Inflammatory macrophage treated with lipopolysaccharide for 1 hour (primary cell): ENCODE measurements at places on chromosomes 7 and 10.

GRCh38 chr10:84158550-84158949, 15.1 kb upstream of the GPR15LG start:
- peak; percentile 24 for DNase-seq

DNA sequence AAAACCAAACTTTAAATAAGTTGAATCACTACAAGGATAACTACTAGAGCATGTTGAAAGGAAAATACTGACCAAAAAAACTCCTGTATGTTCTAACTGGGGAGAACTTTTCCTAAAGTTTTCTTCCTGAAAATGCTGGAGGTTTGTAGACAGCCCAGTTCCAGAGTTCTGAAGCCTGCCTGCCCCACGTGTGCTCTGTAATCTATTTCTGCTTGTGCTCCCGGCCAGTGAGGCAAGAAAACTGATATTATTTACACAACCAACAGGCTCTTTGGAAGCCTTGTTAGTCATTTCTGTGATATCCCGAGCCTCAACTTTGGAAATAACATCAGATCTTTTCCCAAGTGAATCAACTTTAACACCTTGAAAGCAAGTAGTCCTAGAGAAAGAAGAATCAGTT, 46.7 kb downstream of the ZFAND4 start:
- DNase-seq: no peak

DNA sequence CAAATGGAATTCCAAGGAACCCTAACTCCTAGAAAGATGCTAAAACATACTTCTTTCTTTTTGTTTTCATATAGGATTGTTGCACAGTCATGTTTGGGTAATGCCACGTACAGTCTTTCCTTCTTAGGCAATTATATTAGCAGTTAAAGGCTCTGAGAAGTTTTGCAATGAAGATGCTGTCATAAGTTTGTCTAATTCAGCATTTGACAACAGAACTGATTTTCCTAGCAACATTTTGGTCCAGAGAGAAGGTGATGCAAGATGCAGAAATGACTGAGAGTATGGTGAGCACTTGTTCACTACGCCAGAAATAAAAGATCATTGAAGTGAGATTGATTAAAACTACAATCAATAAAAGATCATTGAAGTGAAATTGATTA, 184.0 kb upstream of the PLXNA4 start:
- peak; percentile 22 for DNase-seq

DNA sequence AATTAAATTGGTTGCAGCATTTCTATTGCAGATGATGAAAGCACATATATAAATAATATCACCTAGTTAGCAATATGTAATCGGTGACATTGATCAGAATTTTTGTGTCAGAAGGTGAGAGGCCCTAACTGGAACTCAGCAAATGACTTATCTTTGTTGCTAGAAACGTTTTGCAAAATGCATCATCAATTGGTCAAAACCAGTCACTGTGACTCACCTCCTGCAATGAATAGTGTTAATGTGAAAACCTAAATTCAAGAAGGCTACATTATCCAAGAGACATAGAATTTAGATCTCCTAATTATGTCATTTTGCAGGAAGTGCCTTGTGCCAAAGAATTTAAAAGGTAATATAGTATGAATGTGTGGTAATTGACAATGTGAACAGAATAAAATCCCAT, 9.8 kb upstream of the PNLIPRP3 start:
- no peak for DNase-seq

GRCh38 chr7:79876848-79877252, 257.8 kb upstream of the GNAI1 start:
- no peak for DNase-seq

DNA sequence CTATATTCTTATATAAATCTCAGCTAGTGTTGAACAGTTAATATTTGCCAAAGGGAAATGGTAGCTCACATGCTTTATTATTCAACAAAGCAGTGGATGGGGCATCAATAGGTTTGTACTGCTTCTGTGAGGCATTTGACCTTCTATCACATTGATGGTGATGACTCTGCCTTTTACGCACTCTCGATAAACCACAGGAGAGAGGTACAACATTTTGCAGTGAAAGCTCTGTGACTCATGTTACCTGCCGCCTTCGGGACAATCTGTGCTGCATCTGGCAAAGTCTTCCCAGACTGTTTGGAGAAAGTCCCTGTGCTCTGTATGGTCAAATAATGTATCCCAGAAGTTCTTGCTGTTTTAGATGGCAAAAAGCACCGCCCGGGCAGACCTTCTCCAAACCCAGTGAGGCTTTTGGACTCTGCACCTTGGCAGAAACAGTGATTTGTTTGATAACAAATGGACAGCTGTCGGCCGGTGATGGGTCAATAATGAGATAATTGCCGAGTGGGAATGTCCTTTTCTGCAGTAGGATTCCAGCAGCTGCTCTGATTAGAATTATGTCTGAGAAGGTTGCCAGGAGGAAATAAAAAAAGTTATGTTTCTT, 61.0 kb downstream of the PLPP4 start:
- DNase-seq: no peak

DNA sequence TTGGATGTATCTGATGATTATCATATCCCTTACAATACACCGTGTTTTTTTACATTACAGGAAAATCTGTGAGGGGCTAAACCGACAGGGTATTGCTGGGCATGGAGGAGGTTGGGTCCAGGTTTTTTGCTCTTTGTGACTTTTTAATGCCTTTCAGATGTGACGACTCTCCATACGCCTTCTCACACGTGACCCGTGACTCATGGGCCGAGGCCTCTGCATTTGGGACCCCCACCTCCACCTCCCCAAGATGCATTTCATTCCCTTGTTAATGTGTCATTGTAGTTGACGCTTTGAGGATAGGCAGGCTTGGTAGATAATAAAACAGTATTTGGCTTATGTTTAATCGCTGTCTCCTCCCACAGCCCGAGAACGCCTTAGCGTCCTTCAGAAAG, 95.3 kb downstream of the CUX1 start:
- DNase-seq: no peak

GRCh38 chr10:61758433-61758832, 95.7 kb downstream of the CABCOCO1 start:
- DNase-seq: no peak

DNA sequence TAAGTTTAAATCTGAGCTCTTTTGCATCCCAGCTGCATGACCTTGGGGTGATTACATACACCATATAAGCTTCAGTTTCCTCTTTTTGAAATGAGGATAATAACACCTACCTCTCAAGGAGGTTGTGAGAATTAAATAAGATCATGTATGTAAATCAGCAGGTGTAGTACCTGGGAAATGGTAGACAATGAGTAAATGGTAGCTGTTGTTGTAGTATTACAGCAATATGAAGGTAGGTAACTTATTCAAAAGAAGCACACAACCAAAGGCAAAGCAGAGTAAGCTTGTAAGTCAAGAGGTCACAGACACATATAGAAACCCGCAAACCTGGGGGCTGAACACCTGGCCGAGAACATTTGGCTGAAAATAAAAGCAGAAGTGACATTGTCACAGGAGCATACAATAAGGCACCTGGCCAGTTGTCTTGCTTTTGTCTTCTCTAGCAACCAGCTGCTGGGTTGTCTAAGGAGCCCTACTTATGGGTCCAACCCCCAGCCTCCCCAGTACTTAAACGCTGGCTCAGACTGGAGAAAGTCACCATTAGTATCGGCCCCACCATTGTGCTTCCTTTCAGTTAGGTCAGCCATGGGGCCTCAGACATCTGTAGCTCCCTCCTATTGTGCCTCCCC, 203.6 kb upstream of the MKLN1 start:
- DNase-seq: no peak

- DNase-seq: no peak
Measured at GRCh38 chr10:100496567-100496966, 23.1 kb downstream of the SEC31B start.

- no peak for DNase-seq
Measured at GRCh38 chr10:30241422-30242110, 107.5 kb downstream of the MTPAP start.

- DNase-seq: no peak
Measured at GRCh38 chr10:101550965-101551364, 37.1 kb downstream of the POLL start.

DNA sequence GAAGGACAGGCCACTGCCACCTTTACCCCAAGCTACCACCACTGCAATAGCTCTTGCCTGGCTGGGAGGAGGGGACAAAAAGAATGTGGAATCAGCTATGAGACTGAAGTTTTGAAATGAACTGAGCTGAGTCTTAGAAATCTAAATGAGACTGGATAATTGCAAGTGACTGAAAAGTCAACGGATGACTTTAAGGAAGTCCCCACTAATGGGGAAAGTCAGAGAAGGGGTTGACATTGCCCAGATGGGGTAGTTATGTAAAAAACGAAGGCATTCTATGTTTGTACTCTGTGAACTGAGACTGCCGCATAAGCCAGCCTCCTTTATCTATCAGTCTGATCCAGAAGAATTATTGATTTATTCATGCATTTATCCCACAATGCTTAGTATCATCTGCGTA, 67.2 kb downstream of the RBM20 start:
- DNase-seq: no peak

GRCh38 chr7:7799138-7799537, 80.7 kb upstream of the RPA3 start:
- no peak for DNase-seq

- no peak for DNase-seq
Measured at GRCh38 chr10:132184816-132185593, 1.7 kb upstream of the DPYSL4 start.

- no peak for DNase-seq
Measured at GRCh38 chr10:89744026-89744425, 42.6 kb downstream of the KIF20B start.

DNA sequence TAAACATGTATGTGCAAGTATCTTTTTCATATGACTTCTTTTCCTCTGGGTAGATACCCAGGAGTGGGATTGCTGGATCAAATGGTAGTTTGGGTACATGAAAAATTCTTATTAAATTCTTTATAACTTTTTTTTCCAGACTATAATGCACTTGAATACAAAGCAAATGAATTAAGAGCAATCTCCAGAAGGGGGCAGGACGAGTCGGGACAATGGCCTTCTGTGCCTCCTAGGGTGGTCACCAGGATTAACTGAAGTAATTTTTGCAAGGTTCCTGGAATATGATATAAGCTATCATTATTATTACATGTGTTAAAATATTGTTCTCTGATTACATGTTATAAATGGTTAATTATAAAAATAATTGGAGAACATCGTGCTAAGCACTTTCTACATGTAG, 127.2 kb downstream of the PPP1R17 start:
- DNase-seq: no peak

- no peak for DNase-seq
Measured at GRCh38 chr10:21202776-21203462, 305.8 kb upstream of the NEBL start.

DNA sequence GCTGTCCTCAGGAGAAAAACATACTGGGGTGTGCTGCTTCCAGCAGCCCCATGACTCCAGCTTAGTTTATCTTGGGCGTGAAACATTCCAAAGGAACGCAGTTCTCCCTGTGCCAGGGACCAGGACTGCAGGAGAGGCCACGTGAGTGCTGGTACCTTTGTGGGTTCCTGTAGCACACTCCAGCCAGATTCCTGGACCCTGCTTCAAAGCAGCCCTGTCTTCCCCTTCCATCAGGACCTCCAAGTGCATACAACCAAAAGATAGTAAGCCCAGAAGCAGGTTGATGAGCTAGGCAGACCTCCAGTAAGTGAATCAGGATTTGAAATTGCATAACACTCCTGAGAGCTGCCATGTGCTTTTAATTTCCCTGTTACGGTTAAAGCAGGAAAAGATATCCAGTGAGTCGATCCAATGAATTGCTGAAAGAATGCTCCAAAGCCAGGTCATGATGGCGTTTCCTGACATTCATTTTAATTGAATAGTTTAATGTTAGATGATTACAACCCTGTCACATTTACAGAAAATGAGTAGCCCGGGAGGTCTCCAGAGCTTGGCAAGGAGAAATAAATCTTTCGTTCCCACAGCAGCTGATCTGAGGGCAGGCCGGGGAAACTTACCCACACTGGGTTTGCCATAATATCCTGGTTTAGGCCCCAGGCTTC, 38.9 kb upstream of the CPXM2 start:
- no peak for DNase-seq

- DNase-seq: peak; percentile 55
Measured at GRCh38 chr10:101986624-101986971, 69.4 kb downstream of the ARMH3 start.

GRCh38 chr10:69955897-69956740, 96.5 kb upstream of the MACROH2A2 start:
- DNase-seq: no peak

GRCh38 chr10:129809431-129809830, 154.6 kb downstream of the EBF3 start:
- no peak for DNase-seq

GRCh38 chr7:80018941-80019808, 115.5 kb upstream of the GNAI1 start:
- DNase-seq: peak; percentile 4

DNA sequence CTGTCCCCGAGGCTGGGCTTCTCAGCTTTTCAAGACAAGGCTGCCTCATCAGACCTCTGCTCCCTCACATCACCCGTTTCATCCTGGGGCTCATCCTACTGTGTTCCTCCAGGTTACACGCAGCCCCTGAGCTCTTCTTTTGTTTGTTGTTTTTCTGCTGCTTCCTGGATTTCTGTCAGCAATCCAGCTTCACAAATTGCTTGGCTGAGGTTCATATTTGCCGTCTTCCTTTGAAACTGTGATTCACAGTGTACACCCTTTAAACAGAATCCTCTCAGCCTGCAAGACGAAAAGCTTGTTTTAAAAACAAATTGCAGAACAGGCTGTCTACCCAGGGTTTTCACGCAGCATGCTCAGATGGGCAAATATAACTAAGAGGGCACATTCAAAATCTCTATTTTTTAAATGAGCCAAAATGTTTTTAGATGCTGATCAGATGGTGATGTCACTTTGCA, 39.1 kb upstream of the PARD3 start:
- no peak for DNase-seq

DNA sequence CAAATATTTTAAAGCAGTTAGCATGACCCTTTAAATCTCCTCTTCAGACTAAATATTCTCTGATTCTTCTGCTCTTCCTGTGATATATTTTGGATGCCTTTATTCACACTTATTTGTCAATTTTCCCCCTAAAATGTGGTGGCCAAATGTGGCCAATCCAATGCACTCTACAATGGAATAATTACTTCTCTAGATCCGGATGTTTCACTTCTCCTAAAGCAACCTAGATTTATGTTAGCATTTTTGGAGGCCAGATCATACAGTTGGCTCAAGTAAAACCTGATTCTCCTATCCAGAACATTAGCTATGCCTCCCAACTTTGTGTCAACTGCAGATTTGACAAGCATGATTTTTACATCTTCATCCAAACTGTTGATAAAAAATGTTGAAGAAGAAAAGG, 153.7 kb downstream of the CREB5 start:
- no peak for DNase-seq

DNA sequence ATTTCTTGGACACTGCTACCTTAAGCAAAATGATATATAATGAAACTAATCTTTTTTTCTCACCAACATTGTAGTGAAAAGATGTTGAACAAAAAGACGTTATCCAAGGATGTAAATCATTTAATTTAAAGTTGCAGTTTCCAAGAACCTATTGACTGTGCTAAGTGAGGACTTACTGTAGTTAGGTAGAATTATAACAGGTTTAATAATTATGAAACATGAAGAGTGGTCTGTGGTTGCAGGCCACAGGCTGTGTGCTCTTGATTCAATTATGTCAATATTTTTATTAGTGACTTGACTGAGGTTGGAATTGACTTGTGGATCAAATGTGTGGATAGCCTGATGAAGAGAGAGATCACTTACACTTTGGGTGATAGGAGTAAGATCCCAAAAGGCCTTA, 478.1 kb downstream of the AUTS2 start:
- DNase-seq: no peak

GRCh38 chr10:128527711-128528110, 401.5 kb upstream of the MKI67 start:
- DNase-seq: no peak
